ENCODE measurements at places on chromosomes 4 and X.

DNA sequence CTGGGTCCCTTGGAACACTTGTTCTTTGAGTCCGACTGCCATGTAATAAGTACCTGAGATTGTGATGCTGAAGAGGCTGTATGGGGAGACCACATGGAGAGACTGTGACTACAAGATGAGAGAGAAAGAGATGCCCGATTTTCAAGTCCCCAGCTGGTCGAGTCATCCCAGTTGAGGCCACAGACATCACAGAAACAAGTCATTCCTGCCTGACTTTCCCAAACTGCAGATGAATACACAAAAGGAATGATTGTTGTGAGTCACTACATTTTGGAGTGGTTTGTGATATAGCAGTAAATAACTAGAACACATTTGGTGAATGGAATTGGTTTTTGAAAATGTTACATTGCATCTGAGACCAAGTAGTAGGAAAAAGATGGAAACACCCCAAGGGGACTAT is 9.0 kb upstream of the YIPF7 start:
- DNase-seq: no peak

DNA sequence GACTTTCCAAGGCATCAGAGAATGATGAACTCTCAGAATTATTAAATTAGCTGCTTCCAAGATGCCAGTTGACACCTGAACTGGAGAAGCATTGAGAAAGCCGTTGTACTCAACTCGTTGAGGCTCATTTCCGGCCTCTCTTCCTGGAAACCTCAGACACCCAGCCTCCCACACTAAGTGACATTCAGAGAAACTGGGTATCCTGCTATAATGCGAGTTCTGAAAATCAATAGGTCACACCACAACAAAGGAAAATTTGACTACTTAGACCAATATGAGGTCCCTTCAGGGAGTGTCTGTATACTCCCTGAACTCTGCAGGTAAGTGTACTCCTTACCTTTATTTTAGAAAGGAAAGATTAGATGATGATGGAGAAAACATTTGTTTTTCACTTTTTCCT is 51.2 kb downstream of the ENPEP start:
- DNase-seq: no peak

- no peak for DNase-seq
Observed at GRCh38 chrX:117002981-117003380, 540.2 kb upstream of the CT83 start.

DNA sequence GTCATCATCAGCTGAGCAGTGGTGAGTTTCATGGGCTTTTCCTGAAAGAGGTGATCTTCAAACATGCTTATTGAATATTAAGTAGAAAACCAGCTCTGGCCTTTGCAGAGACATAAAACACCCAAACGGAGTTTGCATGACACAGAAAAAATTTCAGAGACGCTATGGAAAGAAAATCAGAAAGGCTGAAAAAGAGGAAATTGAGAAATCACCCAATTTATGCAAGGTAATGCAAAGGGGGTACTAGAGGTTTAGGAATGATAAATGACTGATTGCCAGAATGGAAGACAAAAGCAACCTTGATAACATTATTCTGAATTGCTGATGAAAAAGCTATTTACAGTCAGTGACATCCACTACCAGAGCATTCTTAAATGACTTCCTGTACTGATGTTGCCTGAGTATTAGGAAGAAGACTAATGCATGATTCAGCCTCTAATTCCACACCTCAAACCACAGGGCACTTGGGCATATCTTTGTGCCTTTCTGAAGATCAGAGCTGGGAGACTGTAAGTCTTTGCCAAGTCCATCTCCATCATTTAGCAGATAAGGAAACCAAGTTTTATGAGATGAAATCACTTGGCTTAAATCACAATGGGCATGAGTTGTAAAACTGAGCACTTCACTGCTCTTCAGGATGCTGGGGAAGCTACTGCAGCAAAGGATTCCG is 565.7 kb downstream of the PPARGC1A start:
- no peak for DNase-seq

- DNase-seq: no peak
Observed at GRCh38 chr4:138162259-138162658, 79.9 kb downstream of the SLC7A11 start.

- no peak for DNase-seq
Observed at GRCh38 chr4:182297659-182298058, 54.5 kb downstream of the TENM3 start.

DNA sequence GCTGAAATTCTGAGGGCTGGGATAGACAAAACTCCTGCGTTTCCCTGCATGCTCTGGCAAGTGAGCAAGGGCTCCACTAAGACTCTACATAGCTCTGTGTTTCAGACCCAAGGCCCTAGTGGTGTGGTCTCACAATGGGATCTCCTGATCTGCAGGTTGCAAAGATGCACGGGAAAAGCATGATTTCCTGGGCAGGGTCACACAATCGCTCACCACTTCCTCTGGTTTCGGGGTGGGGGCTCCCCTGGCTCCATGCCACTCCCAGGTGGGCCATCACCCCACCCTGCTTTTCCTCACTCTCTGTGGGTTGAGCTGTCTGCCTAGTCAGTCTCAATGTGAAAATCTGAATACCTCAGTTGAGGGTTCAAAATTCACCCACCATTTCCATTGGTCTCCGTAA is 111.5 kb downstream of the KLF8 start:
- no peak for DNase-seq

DNA sequence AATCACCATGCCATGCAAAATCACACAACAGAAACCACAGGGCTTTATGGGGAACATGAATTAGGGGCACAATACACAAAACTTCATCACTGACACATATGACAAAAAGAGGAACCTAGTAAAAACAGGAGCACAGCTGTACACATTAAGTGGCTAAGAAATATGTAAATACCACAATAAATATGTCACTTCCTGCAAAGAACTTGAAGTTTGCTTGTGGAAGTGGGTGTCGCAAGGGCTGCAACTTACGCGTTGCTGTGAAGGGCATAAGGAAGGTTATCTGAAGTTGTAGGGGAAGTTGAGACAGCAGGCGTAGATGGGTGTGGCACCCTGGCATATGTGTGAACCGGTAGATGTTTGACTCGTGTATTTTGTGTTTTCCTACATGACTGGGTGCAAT is 42.4 kb downstream of the CLCN4 start:
- no peak for DNase-seq

GRCh38 chrX:40953369-40953768 is 131.9 kb upstream of the USP9X start:
- no peak for DNase-seq

GRCh38 chr4:74555231-74555630 is 110.3 kb downstream of the AREG start:
- no peak for DNase-seq

GRCh38 chrX:140510306-140510676 is 5.4 kb upstream of the SOX3 start:
- no peak for DNase-seq

DNA sequence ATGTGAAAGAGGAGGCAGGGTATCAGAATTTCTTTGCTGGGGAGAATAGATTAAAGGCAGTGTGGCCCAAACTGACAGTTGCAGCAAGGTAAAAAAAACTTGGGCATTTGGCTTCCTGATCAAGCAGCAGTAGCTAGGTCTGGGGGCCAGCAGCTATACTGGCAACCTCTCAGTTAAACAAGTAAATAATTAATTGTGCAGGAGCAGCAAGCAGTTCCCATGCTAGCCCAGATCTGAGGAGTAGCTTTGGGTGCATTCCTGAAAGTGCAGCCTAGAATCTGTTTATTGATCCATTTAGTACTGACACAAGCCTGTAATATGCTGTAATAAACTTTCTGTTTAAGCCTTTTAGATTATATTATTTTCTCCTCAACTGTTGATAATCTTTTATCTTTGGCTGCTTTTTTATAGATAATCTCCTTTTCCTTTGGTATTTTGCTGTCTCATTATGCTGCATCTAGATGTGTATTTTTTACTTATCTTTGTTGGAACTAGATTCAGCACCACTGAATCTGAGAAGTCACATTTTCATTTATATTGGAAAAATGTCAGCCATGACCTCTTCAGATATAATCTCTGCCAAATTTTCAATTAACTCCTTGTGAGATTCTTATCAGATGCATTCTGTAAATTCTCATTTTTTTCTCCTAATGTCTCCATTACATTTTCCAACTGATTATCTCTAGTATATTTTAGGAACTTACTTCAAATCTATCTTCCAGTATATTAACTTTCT is 276.3 kb downstream of the STPG2 start:
- DNase-seq: no peak

GRCh38 chrX:74434336-74434735 is 13.0 kb downstream of the SLC16A2 start:
- no peak for DNase-seq

DNA sequence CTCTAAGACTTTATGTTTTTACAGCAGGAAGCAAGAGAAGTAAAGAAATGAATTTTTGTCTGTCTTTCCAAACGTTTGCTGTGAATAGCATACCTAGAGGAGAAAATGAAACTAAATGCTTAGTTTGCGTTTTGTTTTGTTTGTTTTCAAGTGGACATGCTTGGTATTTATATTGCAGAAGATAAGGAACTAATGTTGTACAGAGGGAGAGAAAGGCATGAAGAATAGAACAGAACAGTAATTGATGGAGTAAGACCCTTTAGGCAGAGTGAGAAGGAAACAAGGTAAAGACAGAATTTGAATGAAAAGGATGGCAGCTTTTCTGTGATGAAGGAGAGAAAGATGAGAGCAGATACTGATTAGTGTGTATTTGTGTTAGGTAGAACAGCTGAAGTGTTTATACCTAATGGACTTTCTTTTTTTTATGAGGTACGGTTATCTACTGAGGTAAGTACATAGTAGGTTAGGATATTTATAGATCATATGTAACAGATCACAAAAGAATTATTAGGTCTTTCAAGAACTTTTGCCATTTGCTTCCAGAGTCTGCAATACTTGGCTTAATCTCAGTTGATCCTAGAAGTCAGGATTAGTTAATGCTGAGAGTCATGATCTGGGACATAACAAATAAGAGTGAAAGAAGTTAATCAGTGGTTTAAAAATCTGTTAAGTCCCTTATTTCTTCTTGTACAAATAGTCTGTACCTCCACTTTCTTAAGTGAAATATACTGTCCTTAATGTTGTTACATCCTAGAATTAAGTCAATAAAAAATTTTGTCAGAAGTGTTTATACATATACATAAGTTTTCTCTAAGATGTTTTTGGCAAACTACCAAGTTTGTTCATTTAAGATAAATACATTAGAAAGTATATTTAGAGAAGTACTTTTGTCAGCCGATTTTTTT is 36.8 kb downstream of the FABP2 start:
- no peak for DNase-seq

DNA sequence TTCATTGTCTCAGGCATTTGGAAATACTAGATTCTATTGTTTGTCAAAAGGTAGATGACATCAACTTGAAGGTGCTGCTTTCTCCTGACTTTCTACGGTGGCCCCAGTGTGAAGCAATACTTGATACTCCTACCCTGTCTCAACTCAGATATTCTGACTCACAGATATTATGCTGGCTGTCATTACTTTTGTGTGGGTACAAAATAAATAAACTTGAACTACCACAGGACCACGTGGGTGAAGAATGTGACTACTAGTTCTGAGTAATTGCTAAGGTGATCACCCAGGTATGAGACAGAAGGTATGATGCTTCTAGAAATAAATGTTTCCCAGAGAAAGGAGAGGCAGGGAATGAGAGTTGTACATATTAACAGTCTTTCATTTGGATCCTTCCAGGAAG is 275.3 kb upstream of the SPOCK3 start:
- no peak for DNase-seq

GRCh38 chr4:10302096-10302495 is 155.1 kb downstream of the ZNF518B start:
- no peak for DNase-seq

DNA sequence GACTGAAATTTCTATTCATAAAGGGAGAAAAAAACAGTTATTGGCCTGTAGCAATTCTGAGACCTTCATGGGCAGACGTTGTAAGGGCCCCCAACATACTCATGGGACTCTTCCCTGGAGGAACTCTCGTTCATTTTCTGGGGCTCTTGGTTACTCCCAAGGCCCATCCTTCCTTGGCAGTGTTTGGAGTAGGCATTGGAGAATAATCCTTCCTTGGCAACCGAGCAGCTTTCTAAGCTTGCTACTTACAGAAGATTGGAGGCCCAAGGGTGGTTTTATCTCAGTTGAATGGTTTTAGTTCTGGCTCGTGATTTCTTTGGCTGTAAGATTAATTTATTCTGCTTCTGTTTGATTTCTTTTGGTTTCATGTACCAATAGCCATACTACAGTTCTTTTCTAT is 50.4 kb downstream of the ALG13 start:
- DNase-seq: no peak

- DNase-seq: no peak
Observed at GRCh38 chr4:171812665-171813525, at the start of gene GALNTL6. Gene GALNTL6 (plus strand): TSS chr4:171813404.

DNA sequence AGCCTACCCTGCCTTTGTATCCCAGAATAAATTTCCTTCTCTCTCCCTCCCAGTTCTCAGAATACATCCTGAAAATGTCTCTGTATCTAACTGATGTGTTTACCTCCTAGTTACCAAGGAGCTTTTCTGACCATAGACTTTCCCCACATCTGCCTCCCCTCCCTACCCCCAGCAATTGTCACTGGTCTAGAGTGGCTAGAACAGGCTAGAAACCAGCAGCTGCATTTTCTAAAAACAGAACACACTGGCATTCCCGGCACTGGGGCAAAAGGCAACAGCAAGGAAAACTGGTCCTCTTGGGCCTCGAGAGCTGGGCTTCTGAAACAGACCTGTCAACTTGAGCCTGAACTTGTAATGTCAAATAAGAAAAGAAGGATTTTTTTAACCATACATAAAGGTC is 16.4 kb downstream of the TASL start:
- DNase-seq: no peak

DNA sequence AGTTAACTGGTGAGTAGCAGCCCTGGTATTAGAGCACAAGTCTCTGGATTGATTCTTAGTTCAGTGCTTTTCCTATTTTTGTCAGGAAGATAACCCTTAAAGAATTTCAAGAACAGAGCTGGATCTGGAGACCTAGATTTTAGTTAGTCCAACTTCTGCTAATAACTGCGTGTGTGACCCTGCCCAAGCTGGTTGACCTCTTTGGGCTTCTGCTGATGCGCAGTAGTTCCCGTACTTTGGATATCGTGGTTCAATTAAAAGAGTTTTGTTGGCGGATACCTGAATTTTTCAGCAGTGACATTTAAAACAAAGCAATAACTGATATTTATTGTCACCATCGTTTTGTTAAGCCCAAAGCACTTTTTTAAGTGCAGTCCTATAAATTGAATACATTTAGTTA is 9.3 kb downstream of the MSMO1 start:
- no peak for DNase-seq

- no peak for DNase-seq
Observed at GRCh38 chr4:11505221-11505971, 76.7 kb upstream of the HS3ST1 start.

DNA sequence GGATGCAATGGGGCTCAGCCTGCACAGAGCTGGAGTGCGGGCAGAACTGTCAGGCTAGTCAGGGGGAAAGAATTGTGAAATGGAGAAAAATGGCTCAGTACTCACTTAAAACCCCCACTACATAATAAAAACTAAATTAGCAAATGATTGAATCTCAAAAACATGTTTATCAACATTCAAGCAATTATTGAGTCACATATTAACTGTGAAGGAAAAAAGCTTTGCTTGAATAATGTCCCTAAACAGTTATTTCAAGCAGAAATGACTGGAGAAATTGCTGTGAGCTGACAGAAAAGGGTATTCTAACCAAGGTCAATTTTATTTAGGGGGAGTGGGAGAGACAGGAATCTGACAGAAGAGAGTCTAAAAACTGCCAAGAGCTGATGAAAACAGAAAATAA is 37.4 kb downstream of the GPC3 start:
- DNase-seq: no peak

GRCh38 chr4:80486603-80487002 is 151.1 kb downstream of the CFAP299 start:
- no peak for DNase-seq

GRCh38 chr4:95141361-95141760 is 383.6 kb downstream of the BMPR1B start:
- DNase-seq: no peak

- peak; percentile 41 for DNase-seq
Observed at GRCh38 chr4:169225058-169225751, 45.6 kb downstream of the SH3RF1 start.
